ENCODE measurements at places on chromosomes 6 and 20. TPM values are rescaled to one million over a fixed set of nuclear protein-coding genes. Genes with fewer than 3 reads are reported as not detected.
A peak's percentile ranks its signal among the peaks of the same experiment; 100 is the strongest.

Gene FKBP5
- total RNA-seq, result 6.9 TPM

Gene TRAPPC3L
- not detected for total RNA-seq

DNA sequence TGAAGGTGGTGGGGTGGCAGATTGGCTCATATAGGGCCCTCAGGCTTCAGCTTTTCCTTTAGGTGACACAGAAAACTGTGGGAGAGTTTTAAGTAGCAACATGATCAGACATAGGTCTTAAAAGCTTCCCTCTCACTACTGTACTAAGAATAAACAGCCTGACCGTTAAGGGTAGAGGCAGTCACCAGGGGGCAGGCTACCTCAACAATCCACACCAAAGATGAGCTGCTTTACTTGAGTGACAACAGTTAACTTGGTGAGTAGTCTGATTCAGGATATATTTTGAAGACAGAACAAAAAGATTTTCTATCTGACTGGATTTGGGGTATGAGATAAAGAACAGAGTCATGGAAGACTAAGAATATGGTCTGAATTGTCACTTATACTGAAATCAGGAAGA is 193.1 kb upstream of the SHLD1 start:
- peak; percentile 56 for DNase-seq

DNA sequence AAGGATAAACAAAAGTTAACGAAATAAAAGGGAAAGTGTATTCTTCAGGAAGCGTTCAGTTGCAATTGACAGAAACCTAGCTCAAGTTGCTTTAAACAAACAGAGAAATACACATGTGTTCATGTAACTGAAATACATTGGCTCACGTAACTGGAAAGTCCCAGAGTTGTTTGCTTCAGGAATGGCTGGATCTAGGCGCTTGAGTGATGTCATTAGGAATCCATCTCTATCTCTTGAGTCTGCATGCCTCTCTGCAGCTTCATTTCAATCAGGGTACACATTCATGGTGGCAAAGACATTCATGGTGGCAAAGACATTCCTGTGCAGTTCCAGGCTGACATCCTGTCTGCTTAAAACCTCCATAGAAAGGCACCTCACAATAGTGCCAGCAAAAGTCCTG is 45.4 kb upstream of the EYA2 start:
- no peak for DNase-seq

- DNase-seq, result no peak
Observed at GRCh38 chr6:84013354-84013753, 20.2 kb upstream of the MRAP2 start.

DNA sequence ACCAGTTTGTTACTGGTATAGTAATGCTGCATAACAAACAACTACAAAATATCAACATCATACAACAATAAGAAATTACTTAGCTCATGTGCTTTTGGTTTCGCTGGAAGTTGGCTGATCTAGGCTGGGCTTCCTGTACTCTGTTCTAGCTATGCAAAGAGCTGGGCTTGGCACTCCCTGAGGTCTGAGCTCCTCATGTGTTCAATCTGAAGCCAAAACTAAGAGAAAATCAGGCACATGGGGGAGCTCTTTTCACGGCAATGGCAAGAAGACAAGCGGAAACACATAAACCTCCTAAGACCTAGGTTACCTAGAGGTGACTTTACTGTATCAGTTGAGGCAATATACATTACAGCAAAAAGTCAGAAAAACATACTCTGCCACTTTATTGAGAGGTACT is 574.2 kb downstream of the KHDRBS2 start:
- no peak for DNase-seq

DNA sequence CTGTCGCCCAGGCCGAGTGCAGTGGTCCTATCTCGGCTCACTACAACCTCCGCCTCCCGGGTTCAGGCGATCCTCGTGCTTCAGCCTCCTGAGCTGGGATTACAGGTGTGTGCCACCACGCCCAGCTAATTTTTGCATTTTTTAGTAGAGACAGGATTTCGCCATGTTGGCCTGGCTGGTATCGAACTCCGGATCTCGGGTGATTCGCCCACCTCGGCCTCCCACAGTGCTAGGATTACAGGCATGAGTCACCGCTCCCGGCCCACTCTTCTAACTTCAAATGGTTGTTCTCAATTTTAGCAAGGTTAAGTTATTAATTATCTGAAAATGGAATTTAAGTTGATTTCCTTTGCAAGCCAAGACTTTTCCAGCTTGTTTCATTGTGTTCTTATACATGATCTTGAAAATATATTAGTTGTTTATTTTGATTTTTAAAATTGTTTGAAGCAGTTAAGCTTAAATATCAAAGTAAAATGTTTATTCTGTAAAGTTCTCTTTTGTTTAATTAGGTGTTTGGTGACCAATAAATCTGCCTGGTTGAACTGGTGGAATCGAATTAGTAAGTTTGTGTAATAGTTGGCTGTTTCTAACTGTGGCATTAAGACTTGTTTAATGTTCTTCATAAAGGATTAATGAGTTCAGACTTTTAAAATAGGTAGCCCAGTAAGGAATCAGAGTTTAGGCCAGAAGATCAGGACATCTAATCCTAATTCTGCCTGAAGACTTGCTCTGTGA is 2.3 kb downstream of the PM20D2 start:
- no peak for DNase-seq

DNA sequence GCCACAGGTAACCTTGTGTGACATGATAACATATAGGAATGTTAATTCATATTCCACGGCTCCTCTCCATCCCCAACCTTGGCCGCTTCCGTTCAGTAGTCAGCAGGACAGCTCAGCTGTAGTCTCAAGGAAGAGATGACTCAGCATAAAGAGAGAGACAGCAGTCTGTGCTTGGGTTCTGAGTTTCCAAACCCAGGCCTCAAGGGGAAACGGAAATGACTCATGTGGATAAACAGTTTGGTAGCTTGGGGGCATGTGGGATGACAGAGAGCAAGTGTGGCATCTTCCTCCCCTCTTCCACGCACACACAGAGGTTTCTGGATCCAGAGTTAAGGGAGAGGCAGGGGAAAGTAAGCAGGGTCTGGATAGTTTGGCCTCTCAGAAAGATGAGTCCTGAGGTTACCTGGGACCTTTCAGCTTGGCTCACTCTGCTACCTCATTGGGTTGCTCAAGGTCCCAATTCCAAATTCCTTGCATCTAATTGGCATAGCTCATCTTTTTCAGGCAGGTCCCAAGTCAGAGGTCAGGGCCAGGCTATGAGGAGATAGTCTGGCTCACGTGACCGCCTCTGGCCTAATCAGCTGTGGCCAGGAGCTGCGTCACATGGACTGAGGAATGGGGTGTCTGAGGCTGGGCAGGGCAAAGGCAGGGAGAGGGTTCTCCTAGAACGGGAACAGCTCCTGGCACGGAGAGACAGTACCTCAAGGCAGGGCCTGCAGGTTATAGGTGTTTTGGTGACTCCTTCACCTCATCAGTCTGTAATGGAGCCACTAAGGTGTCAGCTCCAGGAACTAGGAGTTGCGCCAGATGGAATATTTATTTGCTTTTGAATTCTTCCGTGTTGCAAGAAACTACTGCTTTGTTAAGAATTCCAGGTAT is 36.5 kb upstream of the MLN start:
- DNase-seq, result peak; percentile 93

- DNase-seq, result no peak
Observed at GRCh38 chr20:43520074-43520630, 12.7 kb downstream of the L3MBTL1 start.

DNA sequence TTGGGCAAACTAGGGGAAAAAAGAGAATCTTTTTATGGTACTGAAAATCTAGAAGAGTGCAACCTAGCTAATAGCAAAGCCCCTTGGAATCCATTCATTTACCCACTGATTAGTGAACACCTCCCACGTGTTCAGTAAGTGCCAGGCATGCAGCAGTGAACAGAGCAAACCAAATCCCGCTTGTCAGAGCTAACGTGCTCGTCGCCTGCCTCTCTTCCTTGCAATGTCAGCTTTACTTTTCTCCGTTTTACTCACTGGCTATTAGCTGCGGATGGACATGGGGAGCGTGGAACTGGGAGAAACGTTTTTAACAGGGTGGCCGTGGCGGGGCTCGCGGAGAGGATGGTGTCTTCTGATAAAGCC is 120.4 kb downstream of the SYNDIG1 start:
- DNase-seq, result no peak

GRCh38 chr20:10672624-10673127 is 1.1 kb downstream of the JAG1 start:
- no peak for DNase-seq
